HCEC 1CT (cell line): ENCODE measurements at places on chromosomes 4 and X.
A peak's percentile ranks its signal among the peaks of the same experiment; 100 is the strongest.

DNA sequence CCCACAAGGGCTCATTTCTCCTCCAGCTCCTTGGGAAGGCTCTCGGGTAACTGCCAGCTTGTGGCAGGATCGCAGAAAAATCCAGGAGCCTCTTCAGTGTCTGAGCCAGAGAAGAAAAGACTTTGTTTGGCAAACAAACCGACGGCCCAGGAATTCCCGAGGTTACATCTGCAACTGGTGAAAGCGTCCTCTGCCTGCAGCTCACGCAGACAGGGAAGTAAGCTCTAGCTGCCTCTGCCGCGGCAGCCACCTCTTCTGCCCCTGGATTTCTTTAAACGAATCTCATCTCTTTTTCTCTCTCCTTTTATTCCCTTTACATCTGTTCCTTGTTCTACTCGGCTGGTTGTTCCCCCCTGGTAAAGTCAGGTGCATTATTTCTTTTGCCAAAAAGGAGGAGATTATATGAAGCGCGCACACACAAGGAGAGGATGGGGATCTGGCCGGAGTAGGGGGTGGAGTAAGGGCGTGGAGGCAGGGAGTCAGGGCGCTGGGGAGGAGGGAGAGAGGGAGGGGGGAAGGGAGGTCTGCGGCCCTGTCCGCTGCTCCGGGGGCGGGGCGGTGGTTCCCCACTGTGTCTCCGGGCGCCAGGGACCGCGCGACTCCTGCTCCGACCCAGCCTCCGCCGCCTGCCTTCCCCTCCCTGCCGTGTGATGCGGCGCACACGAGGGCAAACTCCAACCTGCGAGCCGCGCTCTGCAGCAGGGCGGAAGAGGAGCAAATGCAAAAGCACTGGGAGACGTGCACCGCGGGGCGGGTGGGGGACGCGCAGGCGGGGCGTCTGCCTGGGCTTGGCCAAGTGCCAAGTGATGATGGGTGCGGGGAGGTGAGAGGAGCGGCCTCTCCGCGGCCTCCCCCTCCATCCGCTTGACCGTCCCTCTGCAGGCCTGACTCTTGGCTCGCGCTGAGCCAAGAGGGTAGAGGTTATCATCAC, at the start of gene DCHS2:
Gene DCHS2, minus strand, starts transcription at position 459 of the 931 bp plus-strand sequence. Its CDS starts 444 bp downstream, at position 15.
- no peak for DNase-seq

- no peak for DNase-seq
Measured at GRCh38 chr4:152073351-152074087, 312.7 kb upstream of the GATB start.

GRCh38 chr4:37023996-37024395, 220.5 kb upstream of the NWD2 start:
- DNase-seq = no peak

DNA sequence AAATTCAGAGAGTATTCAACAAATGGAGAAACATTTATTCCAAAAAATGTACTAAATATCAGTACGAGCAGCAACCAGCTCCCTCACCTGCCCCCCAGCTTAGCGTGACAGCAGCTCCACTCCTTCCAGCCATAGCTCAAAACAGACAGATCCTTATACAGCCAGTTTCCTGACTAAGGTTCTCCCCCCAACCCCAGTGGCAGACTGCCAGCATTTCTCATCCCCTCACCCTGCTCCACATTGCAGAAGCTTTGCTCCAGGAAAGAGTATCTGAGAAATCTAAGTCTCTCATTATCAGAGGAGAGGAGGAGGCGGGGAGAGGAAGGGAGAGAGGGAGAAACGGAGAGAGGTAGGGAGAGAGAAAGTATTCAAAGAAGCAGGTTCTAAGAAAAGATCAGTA, 53.3 kb upstream of the PASD1 start:
- DNase-seq = no peak

DNA sequence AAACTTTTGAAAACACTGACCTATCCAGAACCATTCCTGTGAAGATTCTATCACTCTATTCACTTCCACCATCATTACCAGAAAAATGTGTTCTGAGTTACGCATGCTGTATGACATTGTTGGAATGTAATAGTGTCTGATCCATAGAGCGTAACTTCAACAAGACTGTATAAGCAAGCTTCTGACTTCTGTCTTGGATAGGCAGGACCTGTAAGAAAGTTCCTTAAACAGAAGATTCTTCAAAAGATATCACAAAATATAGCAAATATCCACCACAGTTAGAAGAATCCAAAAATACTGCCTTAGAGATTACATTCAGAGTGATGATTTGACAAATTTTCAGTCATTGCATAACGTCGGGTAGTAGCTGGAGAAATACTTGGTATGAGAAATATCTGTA, 14.0 kb upstream of the SPOCK3 start:
- no peak for DNase-seq

- peak; percentile 5 for DNase-seq
Measured at GRCh38 chrX:103215425-103215991, 600 bp downstream of the BEX4 start.

- DNase-seq = no peak
Measured at GRCh38 chr4:101682946-101683345, 107.6 kb upstream of the BANK1 start.

DNA sequence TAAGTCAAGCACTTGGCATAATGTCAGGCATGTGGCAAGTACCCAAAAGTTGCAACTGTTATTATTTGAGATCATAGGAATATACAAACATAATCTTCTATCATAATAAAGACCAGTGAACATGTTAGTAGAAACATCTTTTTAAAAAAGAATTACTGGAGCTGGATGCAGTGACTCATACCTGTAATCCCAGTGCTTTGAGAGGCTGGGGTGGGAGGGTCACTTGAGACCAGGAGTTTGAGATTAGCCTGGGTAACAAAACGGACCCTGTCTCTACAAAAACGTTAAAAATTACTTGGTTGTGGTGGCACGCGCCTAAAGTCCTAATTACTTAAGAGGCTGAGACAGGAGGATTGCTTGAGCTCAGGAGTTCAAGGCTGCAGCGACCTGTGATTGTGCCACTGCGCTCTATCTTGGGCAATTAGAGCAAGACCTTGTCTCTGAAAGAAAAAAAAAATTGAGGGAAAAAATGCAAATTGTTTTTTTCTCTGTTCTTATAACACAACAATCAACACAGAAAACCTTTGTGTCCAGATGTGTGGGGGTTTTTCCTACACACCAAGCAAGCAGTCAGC, 284.3 kb downstream of the ARHGAP10 start:
- DNase-seq = no peak

GRCh38 chr4:2595952-2596552, 59.6 kb downstream of the FAM193A start:
- DNase-seq = no peak

- DNase-seq = peak; percentile 39
Measured at GRCh38 chr4:176638992-176639391, 153.7 kb downstream of the VEGFC start.

DNA sequence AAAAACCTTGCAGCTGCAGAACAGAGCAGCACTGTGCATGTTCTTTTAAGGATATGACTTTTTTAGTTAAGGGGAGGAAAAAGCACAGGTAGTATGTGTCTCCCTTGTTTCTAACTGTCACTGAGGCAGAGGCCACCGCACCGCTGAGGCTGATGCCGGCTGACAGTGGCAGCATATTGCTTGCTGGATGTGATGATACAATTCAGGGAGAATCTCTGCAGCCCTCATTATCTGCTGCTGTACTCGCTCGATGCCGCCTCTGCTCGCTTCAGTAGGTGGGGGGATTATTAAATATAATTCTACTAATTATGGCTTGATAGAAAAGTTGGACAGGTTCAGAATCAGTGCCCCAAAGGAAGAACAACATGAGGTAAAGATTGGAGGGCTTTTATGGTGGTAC, 378.8 kb upstream of the NOCT start:
- DNase-seq = no peak

GRCh38 chr4:17765514-17766286, 15.7 kb downstream of the FAM184B start:
- DNase-seq = no peak
